ENCODE measurements at places on chromosomes 3 and 15. TPM values are rescaled to one million over a fixed set of nuclear protein-coding genes. Genes with fewer than 3 reads are reported as not detected.
A peak's percentile ranks its signal among the peaks of the same experiment; 100 is the strongest.

PLXNA1 gene
- total RNA-seq, result 24.0 TPM

ZKSCAN7 gene
- 0.79 TPM for total RNA-seq

TGM5 gene
- 0.07 TPM for total RNA-seq

SCAMP2 gene
- 94.8 TPM for total RNA-seq

MNS1 gene
- total RNA-seq, result 0.86 TPM

TJP1 gene
- total RNA-seq, result not detected

TICRR gene
- total RNA-seq, result 21.0 TPM

ZBTB47 gene
- total RNA-seq, result 1.0 TPM

A4GNT gene
- not detected for total RNA-seq

GRCh38 chr15:43871835-43872234, 45.0 kb downstream of the WDR76 start:
- no peak for DNase-seq

DNA sequence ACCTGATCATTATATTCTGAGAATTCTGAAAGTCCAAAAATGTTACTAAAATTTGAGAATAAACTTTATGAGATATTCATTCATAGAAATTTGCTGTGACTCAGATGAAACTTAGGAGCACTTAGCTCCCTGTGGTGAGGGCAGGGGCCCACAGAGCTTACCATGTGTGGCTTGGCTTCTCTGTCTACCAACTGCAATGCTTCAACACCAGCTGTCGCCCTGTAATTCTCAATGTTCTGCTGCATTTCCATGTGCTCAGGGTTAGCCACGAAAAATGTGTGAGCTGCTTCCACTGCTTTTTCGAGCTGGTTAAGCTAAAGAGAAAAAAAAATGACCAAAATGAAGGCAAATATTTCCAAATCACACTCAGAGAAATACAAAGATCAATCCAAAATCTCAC, 125.6 kb downstream of the P3H2 start:
- DNase-seq, result no peak

- no peak for DNase-seq
These were observed 44.8 kb downstream of the MAP2K5 start for GRCh38 chr15:67587331-67587730.

DNA sequence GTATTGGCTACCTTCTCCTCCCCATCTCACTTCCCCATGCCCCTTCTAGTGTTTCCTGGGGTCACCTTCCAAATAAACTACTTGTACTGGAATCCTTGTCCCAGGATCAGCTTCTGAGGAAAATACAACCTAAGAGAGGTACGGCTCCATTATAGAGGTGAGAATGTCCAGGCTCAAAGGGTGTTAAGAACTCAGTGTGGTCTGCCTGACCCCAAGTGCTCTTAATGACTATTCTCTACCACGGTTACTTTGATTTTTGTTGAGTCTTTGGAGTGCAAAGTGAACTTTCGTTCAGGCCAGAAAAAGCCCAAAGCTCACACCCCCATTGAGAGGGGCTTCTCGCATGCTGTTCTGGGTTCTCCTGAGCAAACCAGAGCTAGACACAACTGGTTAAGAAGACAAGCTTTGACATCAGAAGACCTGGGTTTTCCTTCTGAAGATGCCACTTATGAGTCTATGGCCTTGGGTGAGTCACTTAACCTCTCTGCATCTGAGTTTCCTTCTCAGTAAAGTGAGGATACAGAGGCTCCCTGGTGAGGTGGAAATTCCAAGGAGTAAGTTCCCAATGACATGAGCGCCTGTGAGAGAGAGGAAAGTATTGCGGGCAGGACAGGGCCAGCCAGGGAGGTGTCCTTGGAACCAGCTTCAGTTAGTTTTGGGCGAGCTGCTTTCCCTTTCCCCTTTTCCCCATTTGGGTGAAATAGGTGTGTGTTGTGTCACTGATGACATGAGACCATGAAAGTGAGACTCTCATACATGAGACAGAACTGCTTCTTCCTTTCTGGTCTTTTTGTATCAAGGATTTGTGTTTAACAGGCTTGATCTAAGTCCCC, 475.0 kb upstream of the PROK2 start:
- no peak for DNase-seq

DNA sequence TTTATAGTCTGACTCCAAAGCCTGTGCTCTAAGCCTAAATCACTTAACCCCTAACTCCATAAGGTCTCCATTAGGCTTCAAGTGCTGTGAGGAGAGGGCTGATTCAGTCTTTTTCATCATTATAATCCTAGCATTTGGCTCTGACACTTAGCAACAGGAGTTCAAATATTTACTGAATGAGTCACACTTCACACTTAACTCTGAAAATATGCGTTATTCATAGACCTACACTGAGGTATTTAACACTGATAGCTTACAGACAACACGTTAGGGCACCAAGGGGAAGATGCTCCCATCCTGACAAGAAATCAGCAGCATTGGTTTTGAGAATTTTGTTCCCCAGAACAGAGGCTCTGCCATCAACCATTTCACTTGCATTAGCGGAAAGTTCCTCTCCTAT, 53.5 kb downstream of the MSL2 start:
- DNase-seq, result no peak

DNA sequence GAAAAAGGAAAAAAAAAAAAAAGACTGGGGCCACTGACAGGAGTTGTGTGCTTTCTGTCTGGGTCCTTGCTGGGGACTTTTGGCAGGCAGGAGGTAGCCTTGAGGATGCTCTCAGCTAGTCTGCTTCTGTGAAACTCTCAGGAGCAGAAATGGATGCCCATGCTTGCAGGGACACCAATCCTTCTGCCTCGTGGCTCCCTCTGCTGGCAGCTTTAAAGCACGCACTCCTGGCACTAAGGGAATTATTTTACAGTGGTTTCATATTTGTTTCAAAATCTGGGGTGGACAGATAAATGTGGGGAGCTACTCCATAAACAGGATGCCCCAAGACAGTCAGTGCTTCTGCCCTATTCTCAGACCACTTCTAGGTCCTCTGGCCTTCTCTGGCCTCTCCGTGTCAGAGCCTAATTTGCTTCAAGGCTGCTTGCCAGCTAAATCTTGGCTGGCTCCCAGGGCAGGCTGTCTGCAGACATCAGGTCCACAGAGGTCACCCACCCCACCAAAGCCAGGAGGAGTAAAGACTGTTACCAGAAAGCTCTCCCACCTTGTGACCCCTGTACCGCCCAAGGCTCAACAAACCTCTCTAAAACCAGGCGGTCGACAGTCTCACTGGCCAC, 17.1 kb downstream of the TRAIP start:
- DNase-seq, result peak; percentile 94

GRCh38 chr3:196660381-196661166, 21.1 kb downstream of the NRROS start:
- DNase-seq, result no peak

DNA sequence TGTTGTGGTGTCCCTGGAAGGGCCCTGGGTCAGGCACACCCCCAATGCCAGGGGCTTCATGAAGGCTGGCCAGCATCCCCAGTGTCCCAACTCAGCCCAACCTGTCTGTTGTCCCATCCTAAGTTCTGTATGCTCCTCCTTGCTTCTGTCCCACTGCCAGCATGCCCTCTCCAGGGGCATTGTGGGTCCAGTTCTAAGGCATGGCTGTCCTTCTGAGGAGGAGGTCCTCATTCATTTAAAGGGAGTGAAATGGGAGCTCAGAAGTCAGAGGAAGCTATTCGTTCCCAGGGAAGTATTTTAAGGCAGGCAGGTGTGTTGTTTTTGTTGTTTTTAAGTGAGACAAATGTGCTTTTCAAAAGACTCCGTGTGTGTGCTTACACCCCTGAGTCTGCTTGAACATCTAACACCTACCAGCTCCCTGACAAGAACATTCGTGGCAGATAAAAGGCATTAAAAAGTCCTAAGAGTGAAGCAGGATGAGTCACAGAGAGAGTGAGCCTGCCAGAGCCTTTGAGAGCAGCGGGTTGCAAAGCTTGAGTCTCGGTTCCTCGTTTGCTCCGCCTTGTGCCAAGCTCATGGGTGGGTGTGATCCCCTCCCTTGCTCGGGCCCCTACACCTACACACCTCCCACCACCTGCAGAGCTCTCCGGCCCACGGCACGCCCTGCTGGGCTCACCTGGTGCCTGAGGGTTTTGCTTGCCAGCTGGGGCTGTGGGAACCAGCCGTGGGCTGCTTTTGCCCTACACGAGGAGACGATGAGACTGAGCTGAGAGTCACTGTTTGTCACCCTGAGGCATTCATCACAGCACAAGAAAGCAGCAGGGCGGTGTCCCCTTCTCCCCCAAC, 183.4 kb upstream of the TOPAZ1 start:
- DNase-seq, result peak; percentile 69

GRCh38 chr15:63972801-63973200, 73.5 kb downstream of the DAPK2 start:
- no peak for DNase-seq

DNA sequence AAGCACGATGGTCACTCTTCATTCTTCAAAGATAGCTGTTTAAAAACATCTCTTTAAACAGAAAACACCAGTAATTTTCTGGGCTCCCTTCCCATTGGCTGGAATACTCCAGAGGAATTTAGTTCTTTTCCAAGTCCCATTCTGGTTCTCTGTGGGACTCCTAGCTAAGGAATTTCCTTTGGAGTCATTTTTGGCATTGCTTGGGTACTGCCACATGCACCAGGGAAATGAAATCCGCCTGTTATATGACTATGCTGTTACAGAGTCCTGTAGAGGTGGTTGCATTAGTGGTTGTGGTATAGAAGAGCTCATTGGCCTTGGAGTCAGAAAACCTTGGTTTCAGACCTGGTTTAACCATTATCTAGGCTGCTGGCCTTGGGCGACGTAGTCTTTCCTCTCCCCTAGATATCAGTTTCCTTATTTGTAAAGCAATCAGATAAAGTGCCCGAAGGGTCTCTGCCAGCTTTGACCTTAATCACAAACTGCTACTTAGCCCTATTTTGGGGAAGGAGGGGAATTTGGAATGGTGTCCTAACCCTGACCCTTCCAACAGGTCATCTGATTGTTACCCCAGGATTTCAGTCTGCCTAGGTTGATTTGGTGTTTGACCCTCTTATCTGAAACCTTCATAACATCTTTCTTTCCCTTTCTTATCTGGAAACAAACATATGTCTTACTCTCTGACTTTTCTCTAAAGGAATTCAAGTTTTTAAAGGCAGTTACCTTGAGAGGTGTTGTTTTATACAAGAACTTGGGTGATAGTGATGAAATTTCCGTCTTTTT, 13.4 kb downstream of the RTP1 start:
- no peak for DNase-seq

DNA sequence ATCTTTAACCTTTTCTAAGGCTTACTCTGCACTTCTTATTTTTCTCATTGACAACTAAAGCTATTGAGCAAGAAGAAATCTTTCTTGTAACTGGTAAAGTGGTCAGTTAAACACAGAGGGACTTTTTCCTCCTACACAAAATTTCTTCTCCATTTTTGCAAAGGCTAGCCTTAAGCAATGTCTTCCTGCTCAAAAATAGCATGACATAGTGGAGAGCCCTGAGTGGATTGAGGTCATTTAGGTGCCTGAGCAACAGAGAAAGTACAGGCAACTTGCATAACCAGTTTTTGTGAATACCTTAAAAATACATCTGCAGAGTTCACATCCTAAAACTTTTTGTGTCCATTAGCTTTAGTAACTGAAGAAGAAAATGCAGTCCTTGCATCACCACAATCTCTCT, 144.7 kb upstream of the TTC14 start:
- no peak for DNase-seq

DNA sequence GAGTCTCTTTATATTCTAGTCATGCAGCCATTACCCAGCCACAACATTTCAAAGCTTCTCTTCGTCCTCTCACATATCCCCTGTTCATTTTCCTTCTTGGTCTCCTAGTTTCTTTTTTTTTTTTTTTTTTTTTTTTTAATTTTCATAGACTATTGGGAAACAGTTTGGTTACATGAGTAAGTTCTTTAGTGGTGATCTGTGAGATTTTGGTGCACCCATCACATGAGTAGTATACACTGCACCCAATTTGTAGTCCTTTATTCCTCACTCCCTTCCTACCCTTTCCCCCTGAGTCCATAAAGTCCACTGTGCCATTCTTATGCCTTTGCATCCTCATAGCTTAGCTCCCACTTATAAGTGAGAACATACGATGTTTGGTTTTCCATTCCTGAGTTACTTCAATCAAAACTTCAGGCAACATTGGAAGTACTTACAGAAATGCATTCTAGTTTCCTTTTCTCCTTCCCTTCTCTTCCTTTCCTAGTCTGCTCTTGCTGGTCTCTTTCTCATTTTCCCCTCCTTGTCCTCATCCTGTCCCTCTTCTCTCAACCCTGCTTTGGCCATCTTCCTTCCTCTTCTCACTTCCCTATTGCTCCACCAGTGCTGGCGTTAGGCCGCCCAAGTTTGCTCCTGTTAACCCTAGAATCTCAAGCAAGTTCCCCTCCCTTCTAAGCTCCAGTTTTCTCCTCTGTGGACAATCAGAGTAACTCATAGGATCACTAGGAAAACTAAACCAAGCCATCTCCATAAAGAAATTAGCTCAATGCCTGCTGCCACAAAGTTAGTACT, 4.8 kb downstream of the ATP8B4 start:
- no peak for DNase-seq

DNA sequence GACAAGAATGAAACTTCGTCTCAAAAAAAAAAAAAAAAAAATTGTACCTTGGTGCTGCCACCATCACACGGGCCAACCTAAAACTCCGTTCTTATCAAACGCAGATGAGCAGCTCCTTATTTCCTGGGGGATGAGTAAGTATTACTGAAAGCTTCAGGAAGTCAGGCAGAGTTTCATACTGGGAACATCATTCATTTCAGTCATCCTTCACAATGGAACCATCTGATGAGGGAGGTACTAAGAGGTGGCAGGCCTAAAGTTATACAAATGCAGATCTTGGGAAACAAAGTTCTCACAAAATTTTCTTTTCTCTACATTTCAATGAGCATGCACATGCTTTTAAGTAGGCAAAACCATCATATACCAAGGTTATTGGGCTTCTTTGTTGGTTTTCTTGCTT, 636.0 kb upstream of the LMCD1 start:
- no peak for DNase-seq

DNA sequence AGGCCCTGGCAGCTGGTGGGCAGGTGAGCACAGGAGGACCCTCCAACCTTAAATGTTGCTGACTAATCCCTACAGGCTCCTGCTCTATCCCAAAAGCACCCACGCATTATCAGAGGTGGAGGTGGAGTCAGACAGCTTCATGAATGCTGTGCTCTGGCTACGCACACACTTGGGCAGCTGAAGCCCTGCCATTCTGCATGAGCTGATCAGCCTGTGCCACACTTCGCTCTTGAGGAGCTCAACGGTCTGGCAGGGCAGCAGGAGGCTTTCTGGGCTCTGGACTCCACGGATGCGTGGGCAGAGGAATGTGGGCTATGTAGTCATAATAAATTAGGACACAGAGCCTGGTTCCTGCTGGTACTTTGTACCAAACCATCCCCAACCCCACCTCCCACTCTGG, 6.1 kb downstream of the MST1 start:
- DNase-seq, result no peak

GRCh38 chr15:30824518-30825195, 79.1 kb upstream of the FAN1 start:
- no peak for DNase-seq

DNA sequence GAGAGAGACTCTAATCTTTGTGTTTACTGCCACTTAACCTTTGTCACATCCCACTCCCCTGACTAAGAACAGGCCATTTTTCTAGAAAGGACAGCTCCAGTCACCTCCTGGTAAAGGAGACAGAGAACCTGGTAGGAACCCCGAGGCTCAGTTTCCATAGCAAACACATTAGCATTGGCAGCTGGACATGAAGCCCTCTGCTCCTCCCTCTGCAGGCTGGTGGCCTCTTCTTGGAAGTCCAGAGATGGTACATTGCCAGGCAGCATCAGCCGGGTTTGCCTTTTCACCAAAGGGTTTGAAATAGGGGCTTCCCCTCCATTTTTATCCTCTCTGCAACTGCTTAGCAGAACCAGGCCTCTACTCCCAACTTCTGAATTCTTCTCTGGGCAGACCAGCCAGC, 213.4 kb upstream of the SEMA6D start:
- DNase-seq, result no peak
